Tibial nerve (tissue), 4 donors: ENCODE measurements at places on chromosomes 7 and 10. TPM values are rescaled to one million over a fixed set of nuclear protein-coding genes. Genes with fewer than 3 reads are reported as not detected.

TASOR2 gene
- total RNA-seq = 67.3 TPM

ITIH5 gene
- total RNA-seq = 28.4 TPM

MBLAC1 gene
- 3.9 TPM for total RNA-seq

ZNF727 gene
- 4.9 TPM for total RNA-seq

- DNase-seq = no peak
- H3K4me3 ChIP-seq = no peak overlapping the region
- H3K27ac ChIP-seq = no peak overlapping the region
- H3K36me3 ChIP-seq = no peaks in the 10 kb centered on the region
Measured at GRCh38 chr10:60288256-60288655, 101.4 kb downstream of the ANK3 start.

DNA sequence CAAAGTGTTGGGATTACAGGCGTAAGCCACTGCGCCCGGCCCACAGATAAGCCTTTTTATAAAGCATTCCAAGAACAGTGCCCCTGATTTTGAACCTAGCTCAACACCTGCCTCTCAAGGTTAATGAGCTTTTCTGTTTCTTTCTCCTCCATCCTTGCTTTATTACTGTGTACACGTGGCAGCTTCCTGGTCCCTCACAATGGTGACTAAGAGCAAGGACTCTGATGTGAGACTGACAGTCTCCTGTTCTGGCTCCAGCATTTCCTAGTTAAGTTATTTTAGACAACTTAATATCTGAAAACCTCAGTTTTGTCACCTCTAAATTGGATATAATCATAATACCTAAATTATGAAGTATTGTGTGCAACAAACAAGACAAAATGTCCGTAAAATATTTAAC is 9.9 kb downstream of the HABP2 start:
- H3K4me3 ChIP-seq = no peak overlapping the region
- DNase-seq = no peak
- no peak overlapping the region for H3K27ac ChIP-seq
- H3K4me1 ChIP-seq = peaks cover 11% of the 10 kb centered on the region

- H3K27ac ChIP-seq = no peak overlapping the region
- DNase-seq = no peak
- no peaks in the 10 kb centered on the region for H3K4me1 ChIP-seq
- no peaks in the 10 kb centered on the region for H3K27me3 ChIP-seq
- no peak overlapping the region for H3K4me3 ChIP-seq
- no peaks in the 10 kb centered on the region for H3K36me3 ChIP-seq
Measured at GRCh38 chr7:64639267-64640001, 26.5 kb upstream of the ZNF107 start.

GRCh38 chr10:74585231-74586087 is 240.9 kb upstream of the KAT6B start:
- H3K36me3 ChIP-seq = no peaks in the 10 kb centered on the region
- no peak for DNase-seq
- peak overlapping the region; percentile 9 for H3K4me3 ChIP-seq
- peak overlapping the region; percentile 67 for H3K27ac ChIP-seq
- no peaks in the 10 kb centered on the region for H3K27me3 ChIP-seq

DNA sequence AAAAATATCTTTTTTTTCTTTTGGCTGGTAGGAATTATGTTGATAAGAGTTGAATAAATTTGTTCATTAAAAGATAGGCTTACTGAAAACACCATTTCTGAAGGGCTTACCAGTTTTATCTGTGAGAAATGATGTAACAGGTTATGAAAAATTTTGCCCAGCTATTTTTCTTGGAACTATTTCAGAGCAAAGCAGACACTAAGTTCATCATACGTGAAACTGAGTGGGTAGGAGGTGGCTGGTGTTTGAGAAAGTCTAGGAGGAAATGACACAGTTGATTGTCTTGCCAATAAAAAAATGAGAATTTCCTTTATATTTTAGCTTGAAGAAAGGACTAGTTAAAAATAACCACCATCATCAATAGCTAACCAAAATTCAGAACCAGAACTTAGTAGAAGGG is 6.2 kb upstream of the MRC1 start:
- no peak overlapping the region for H3K27ac ChIP-seq
- H3K4me1 ChIP-seq = no peaks in the 10 kb centered on the region
- H3K4me3 ChIP-seq = no peak overlapping the region
